ENCODE measurements at places on chromosomes 1 and 21. TPM values are rescaled to one million over a fixed set of nuclear protein-coding genes. Genes with fewer than 3 reads are reported as not detected.
A peak's percentile ranks its signal among the peaks of the same experiment; 100 is the strongest.

GRCh38 chr1:176501599-176501998 lies 38.6 kb downstream of the PAPPA2 start:
- H3K36me3 ChIP-seq: no peaks in the 10 kb centered on the region
- no peak for DNase-seq
- H3K27me3 ChIP-seq: no peaks in the 10 kb centered on the region
- no peaks in the 10 kb centered on the region for H3K4me1 ChIP-seq
- no peak overlapping the region for H3K27ac ChIP-seq

DNA sequence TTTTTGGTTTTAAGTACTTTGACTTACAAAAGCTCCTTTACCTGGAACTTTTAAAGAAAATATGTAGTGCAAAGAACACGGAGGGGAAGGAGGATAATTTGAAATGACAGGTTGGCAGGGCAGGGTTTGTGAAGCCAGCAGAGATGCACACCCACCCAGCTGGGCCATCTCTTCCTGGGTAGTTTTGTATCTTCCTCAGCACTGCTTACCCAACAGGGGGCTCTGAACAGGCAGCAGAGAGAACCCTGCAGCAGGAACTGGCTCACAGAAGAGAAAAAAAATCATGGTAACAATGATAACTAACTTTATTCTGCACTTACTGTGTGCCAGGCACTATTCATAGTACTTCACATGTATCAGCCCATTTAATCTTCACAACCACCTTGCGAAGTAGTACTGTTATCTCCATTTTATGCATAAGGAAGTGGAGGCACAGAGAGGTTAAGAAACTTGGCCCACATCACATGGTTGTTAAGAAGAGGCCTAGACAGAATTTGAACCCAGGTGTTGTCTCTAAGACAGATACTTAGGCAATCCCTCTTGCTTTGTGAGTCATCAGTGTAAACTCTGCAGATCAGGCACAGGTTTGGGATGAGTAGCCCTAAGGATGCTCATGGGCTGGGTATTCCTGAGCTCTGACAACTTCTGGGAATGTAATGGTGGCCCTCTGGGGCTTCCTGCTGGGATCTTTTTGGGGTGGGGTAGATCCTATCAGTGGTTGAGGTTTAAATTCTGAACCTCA lies 60.8 kb downstream of the ELK4 start:
- no peak overlapping the region for H3K4me3 ChIP-seq
- peaks cover 20% of the 10 kb centered on the region for H3K27me3 ChIP-seq
- peaks cover 11% of the 10 kb centered on the region for H3K4me1 ChIP-seq

DNA sequence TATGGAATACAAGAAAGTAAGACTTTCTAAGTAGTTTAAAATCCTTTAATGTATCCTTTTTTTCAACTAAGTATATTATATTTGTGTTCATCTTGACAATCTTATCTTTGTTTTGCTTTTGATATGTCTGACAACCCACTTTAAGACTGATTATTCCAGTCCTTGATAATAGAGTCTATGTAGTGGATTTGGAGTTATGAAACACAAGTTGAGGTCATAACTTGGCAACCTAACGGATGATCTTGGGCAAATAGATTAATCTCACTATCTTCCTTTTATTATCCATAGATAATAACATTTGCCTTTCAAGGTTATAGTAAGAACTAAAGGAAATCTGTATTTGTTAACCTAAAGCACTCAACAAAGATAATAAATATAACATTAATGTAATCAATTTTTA lies 4.8 kb upstream of the GBP2 start:
- no peaks in the 10 kb centered on the region for H3K27me3 ChIP-seq
- peak overlapping the region; percentile 92 for H3K27ac ChIP-seq
- H3K36me3 ChIP-seq: no peaks in the 10 kb centered on the region
- H3K4me1 ChIP-seq: peaks cover 11% of the 10 kb centered on the region

The BCL2L15 gene
- 0.64 TPM for polyA plus RNA-seq

Measured in spleen (tissue), 13 donors.